ENCODE measurements at places on chromosomes 12 and 14. TPM values are rescaled to one million over a fixed set of nuclear protein-coding genes. Genes with fewer than 3 reads are reported as not detected.

GRCh38 chr12:65640489-65640901 lies 183.8 kb upstream of the HMGA2 start:
- DNase-seq = no peak

DNA sequence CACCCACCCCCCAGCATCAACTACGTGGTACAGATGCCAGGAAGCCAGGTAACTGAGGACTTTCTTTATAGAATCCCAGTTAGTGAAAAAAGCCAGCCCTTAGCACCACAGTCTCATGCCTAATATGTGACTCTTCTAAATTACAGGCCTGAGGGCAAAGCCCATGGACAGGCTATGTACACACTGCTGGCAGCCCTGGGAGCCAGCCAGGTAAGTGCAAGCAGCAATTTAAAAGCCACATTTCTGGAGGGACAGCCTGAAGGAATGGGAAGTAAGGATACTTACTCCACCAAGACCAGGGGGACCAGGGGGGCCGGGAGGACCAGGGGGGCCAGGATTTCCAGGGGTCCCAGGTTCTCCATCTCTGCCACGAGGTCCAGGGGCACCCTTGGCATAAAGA lies 7.0 kb downstream of the COL2A1 start:
- DNase-seq = no peak

DNA sequence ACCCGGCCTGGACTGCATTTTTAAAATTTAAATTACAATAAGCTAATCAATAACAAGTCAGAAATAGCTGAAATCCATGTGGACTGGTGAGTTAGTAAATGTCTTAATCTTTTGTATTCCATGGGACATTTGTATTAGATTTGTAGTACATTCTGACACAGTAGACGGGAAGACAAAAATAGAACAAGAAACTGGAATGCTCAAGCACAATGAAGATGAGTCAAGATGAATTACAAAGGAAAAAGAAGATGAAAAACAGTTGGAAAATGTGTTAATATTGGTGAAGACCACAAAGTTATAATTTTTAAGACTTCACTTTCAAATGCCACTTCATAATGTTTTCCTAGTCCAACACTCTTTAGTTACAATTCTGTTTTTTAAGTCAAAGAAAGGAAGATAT lies 97.8 kb upstream of the FERMT2 start:
- no peak for DNase-seq

The NAA25 gene
- total RNA-seq = 22.5 TPM

DNA sequence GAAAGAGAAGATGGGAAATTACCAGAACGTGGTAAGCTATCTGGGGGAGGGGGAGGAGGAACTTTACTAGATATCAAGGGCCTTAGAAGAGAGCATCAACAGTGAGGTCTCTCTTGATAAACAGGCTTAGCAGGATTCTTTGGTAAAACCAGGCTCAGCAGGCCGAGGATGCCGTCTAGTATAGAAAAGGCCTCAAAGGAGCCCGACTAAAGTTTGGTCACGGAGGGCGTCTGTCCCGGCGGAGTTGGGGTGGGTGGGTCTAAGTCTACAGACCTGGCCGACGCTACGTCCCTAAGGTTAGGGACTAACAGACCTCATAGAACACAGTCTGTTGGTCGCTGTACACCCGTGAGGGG lies 538 bp upstream of the TIGAR start:
- DNase-seq = no peak

The DNAH10 gene
- 0.09 TPM for total RNA-seq

The INHBC gene
- total RNA-seq = not detected

The BAG5 gene
- total RNA-seq = 21.0 TPM
